Psoas muscle (tissue), 8 donors: ENCODE measurements at places on chromosomes 1 and 21. TPM values are rescaled to one million over a fixed set of nuclear protein-coding genes. Genes with fewer than 3 reads are reported as not detected.

DNA sequence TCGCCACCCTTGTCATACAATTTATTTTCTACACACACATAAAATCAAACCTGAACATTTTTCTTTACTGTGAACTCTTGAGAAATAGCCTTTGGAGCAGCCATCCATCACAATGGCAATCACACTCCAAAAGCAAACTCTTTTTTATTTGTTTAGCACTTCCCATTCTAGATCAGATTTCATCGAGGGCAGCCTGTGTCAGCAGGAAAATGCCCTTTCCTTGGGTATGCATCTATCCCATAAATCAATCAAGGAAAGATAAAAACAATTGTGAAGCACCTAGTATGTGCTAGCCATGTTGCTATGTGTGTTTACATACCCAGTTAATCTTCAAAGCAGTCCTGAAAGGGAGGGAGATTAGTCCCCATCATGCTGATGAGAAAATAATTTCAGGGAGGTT is 484.1 kb upstream of the USP24 start:
- peaks cover 25% of the 10 kb centered on the region for H3K4me1 ChIP-seq
- H3K36me3 ChIP-seq, result no peaks in the 10 kb centered on the region
- DNase-seq, result no peak
- no peaks in the 10 kb centered on the region for H3K27me3 ChIP-seq
- H3K27ac ChIP-seq, result no peak overlapping the region

- DNase-seq, result no peak
- no peaks in the 10 kb centered on the region for H3K4me1 ChIP-seq
- H3K27ac ChIP-seq, result no peak overlapping the region
- H3K27me3 ChIP-seq, result peaks cover 37% of the 10 kb centered on the region
Measured at GRCh38 chr21:36539434-36540150, 59.7 kb upstream of the CLDN14 start.

GRCh38 chr1:89070509-89070908 is 5.5 kb upstream of the GBP1 start:
- no peaks in the 10 kb centered on the region for H3K36me3 ChIP-seq
- H3K27me3 ChIP-seq, result no peaks in the 10 kb centered on the region
- H3K4me3 ChIP-seq, result peak overlapping the region; percentile 55

The TTC24 gene
- polyA plus RNA-seq, result 0.12 TPM

The CTSK gene
- 3.4 TPM for polyA plus RNA-seq

The TNNI3K gene
- 0.12 TPM for polyA plus RNA-seq

The FAM72D gene
- polyA plus RNA-seq, result not detected

DNA sequence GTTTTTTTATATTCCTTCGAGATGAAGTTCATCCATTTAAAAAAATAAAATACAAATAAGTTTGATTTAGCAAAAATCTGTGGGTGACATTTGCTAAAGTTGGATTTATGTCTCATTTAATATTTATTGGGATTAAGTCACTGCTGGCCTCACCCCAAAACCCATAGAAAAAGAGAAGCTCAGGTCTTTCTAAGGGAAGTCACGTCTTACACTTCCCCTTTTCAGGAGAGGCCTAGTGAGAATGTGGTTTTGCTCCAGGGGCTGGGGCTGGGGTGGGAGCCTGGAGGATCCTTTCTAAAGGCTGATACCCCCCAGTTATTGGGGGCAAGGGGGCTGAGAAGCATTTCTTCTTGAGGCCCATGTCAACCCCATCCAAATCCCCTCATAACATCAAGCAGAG is 300.3 kb downstream of the DSCAM start:
- no peak overlapping the region for H3K27ac ChIP-seq
- DNase-seq, result no peak
- no peak overlapping the region for H3K4me3 ChIP-seq
- no peaks in the 10 kb centered on the region for H3K27me3 ChIP-seq
- H3K36me3 ChIP-seq, result no peaks in the 10 kb centered on the region

DNA sequence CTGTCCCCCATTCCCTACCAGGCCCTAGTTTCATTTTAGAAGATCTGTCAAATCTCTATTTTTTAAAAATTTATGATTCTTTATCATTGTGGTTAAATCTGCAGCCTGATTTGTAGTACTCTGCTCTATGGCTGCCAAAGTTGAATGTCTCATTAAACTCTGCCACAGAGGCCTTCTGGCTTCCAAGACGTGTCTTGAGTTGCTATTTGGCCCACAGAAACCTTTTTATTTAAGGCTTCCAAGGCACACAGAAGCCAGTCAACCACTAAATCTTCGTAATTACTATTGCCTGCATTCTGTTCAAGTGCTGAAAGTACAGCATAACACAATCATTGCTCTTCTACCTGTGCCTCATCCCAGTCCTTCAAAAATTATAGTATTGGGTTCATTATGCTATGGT is 971.0 kb downstream of the NCAM2 start:
- no peak for DNase-seq
- H3K36me3 ChIP-seq, result no peaks in the 10 kb centered on the region
- no peak overlapping the region for H3K4me3 ChIP-seq
- no peaks in the 10 kb centered on the region for H3K27me3 ChIP-seq
- no peaks in the 10 kb centered on the region for H3K4me1 ChIP-seq

DNA sequence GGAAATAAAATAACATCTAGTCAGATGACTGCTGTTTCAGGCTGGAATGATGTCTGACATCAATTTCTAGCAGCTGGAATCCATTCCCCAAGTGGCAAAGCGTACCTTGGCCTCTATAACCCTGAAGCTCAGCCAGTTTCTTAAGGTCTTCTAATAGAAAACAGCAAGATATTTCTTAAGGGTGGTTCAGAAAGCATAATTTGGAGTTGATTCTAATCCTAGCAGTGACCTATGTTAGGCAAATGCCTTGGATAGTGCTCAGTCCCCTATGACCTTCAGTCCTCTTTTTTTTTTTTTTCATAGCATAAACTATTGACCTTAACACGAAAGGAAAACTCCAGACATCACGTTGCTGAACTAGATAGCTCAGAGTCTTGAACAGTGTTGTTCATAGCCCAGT is 56.5 kb downstream of the LAMC2 start:
- no peaks in the 10 kb centered on the region for H3K4me1 ChIP-seq
- no peaks in the 10 kb centered on the region for H3K36me3 ChIP-seq
- H3K27ac ChIP-seq, result peak overlapping the region; percentile 46
- DNase-seq, result no peak
- H3K4me3 ChIP-seq, result no peak overlapping the region

DNA sequence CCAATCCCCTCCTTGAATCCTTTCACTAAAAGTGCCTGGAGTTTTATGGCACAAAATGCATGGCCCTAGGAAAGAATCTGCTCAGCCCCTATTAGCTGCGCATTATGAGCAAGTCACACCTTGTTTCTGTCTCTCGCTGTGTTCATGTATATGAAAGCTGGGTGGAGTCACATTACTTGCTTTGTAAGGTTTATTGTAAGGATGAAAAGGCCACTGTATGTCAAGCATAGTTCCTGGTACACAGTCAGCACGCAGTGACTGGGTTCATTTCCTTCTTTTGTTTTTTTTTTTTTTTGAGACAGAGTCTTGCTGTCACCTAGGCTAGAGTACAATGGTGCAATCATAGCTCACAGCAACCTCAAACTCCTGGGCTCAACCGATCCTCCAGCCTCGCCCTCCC is 6.7 kb upstream of the SLC9A1 start:
- H3K27me3 ChIP-seq, result no peaks in the 10 kb centered on the region
- H3K36me3 ChIP-seq, result no peaks in the 10 kb centered on the region
- H3K4me1 ChIP-seq, result no peaks in the 10 kb centered on the region
- H3K27ac ChIP-seq, result no peak overlapping the region
- no peak overlapping the region for H3K4me3 ChIP-seq

GRCh38 chr1:173257805-173258204 is 50.7 kb upstream of the TNFSF4 start:
- no peaks in the 10 kb centered on the region for H3K27me3 ChIP-seq
- H3K36me3 ChIP-seq, result no peaks in the 10 kb centered on the region
- no peak overlapping the region for H3K4me3 ChIP-seq

DNA sequence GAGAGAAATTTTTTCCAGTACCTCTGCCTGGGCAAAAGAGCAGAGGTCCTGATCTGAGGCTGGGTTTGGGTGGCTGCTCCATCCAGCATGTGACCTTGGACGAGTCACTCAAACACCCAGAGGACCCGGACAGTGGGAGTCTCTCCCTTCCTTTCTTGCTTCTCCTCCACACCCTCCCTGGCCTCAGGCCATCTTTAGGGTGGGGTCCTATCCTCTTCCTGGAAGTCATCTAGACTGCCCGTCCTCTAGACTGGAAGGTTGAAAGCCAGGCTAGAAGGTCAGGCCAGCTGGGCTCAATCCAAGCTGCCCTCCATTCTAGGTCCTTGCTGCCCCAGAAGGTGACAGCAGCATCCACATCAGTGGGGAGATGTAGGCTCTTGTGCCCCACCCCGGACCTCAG is 599.5 kb downstream of the MATN1 start:
- H3K36me3 ChIP-seq, result no peaks in the 10 kb centered on the region
- H3K4me1 ChIP-seq, result no peaks in the 10 kb centered on the region
- no peak overlapping the region for H3K4me3 ChIP-seq

- H3K27ac ChIP-seq, result no peak overlapping the region
- no peak overlapping the region for H3K4me3 ChIP-seq
- no peak for DNase-seq
- no peaks in the 10 kb centered on the region for H3K4me1 ChIP-seq
Measured at GRCh38 chr1:87887100-87887499, 558.4 kb downstream of the LMO4 start.

- H3K36me3 ChIP-seq, result no peaks in the 10 kb centered on the region
- H3K4me3 ChIP-seq, result no peak overlapping the region
- H3K4me1 ChIP-seq, result no peaks in the 10 kb centered on the region
- no peak for DNase-seq
Measured at GRCh38 chr1:171329251-171329650, 15.3 kb downstream of the FMO4 start.

DNA sequence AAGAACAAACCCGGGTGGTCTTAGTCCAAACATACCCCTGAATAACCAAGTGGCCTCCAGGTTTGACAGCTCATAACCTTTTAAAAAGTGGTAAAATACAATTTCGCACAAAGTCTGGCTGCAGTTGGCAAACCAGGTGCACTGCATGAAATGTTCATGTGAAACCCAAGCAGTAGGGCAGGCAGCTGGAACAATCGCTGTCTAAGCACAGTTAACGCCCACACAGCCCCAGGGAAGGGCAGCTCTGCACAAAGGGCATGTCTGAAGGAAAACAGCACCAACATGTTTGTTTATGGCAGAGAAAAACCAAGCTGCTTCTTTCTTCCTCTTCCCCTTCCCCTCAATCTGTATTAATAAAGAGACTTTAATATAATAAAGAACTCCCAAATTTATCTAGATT is 49.5 kb downstream of the KIAA1614 start:
- H3K36me3 ChIP-seq, result no peaks in the 10 kb centered on the region
- peaks cover 14% of the 10 kb centered on the region for H3K4me1 ChIP-seq
- H3K27me3 ChIP-seq, result no peaks in the 10 kb centered on the region
- H3K27ac ChIP-seq, result no peak overlapping the region
- no peak for DNase-seq

The CHD5 gene
- polyA plus RNA-seq, result 0.03 TPM

The OXCT2 gene
- not detected for polyA plus RNA-seq

DNA sequence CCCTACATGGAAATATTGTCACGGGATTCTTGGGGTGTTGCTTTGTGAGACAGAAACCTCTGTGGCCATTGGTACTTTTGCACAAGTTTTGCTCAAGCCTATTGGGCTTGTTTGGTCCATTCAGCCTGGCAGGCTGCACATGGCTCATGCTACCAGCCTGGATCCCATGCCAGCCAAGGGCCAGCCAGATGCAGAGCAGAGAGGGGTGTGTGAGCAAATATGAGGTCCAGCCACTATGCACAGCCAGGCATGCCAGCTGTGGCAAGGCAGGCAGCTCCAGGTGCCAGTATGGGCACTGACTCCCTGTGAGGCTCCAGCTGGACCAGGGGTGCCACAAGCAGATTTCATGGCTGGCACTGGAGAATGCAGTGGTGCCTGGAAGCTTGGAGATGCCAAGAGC is 6.7 kb upstream of the CHD1L start:
- DNase-seq, result no peak
- no peak overlapping the region for H3K27ac ChIP-seq
- no peaks in the 10 kb centered on the region for H3K27me3 ChIP-seq
- H3K4me1 ChIP-seq, result no peaks in the 10 kb centered on the region
- H3K4me3 ChIP-seq, result no peak overlapping the region

- H3K36me3 ChIP-seq, result no peaks in the 10 kb centered on the region
- no peak overlapping the region for H3K4me3 ChIP-seq
- H3K4me1 ChIP-seq, result no peaks in the 10 kb centered on the region
- no peak overlapping the region for H3K27ac ChIP-seq
- H3K27me3 ChIP-seq, result peaks cover 18% of the 10 kb centered on the region
Measured at GRCh38 chr1:4084896-4085295, 184.8 kb upstream of the C1orf174 start.

DNA sequence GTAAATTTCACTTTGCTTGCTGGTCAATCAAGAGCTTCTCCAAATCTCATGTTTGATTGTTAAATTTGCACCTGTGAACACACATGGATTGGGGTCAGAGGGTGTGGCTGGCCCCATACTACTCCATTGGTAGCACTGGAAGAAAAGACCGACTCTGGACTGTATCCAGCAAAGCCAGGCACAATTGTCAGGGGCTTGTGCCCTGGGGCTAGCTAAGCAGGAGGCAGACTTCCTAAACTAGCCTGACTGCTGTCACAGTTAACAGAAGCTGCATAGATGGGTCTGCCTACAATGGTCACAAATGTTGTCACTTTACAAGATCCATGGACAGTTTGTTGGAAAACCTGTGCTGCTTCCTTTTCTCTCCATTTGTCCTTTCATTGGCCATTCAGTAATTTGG is 421.0 kb downstream of the DSCAM start:
- no peak for DNase-seq
- H3K4me1 ChIP-seq, result no peaks in the 10 kb centered on the region
- no peak overlapping the region for H3K27ac ChIP-seq
- H3K4me3 ChIP-seq, result no peak overlapping the region

DNA sequence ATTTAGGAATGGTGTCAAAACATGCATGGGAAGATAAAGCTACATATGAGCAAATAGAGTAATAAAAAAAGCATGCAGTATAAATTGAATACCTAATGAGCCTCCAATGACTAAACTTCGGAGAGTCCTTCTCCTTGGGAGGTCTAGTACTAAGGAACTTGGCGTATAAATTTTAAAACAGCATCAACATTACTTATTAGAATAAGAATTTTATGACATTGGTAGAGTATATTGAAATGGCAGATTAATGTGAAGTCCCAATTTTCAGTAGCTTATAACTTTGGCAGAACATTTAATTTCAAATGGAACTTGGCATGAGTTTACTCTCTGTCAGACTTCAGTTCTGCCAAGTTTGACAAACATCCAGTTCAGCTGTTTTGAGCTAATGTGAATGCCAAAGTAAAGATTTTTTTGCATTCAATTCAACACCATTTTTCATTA is 104.7 kb upstream of the RGS18 start:
- H3K27me3 ChIP-seq, result no peaks in the 10 kb centered on the region
- no peak overlapping the region for H3K4me3 ChIP-seq
- no peaks in the 10 kb centered on the region for H3K4me1 ChIP-seq
- no peak for DNase-seq
